ENCODE measurements at places on chromosomes 5 and 9.

DNA sequence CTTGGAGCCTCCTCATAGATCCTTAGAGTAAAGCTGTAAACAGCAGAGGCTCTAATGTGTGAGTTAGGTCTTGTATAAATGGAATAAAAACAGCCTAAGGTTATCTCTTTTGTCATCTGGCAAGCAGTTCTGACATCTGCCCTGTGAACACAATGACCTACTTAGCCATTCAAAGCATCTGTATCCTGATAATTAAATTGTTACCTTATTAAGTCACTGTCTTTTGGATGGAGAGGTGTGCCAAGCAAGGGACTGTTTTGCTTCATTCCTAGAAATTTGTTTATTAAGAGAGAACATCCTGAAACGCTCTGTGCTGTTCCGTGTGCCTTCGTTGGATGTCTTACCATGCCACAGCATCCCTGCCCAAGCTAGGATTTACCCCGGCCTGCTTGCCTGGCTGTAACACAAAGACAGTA lies 1.5 kb downstream of the LSM11 start:
- no peak for DNase-seq

DNA sequence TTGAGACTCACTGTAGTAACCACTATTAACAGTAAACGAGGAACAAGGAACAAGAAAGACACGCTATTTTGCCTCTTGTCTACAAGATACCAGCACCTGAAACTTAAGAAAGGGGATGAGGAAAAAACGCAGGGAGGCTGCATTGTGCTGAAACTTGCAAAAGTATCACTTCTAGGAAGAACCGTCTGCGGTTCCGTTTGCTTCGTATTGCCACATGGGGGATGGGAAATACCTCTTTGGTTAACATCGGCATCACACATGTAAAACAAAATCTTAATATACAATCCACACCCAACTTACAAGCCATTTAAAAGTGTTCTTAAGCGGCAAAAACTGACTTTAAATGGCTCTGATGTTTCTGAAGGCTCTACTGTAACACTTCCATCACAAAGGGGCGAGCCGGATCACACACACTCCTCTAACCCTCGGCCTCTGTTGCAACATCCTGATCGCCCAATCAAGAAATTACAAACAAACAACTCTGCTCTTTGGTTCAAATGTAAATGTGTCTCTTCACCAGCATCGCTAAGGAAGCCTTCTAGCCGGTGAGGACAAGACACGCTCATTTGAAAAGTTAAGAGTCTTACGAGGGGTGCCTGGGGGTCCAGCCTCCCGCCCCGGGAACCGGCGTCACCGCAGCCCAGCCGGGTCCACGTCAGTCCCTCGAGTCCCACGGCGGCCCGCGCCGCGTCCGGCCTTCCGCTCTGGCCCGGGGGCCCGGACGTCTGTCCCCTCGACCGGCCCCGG lies 621 bp downstream of the SEC16A start:
- DNase-seq = no peak

- no peak for DNase-seq
These were observed 93.3 kb downstream of the BARX1 start for GRCh38 chr9:93861736-93862358.

GRCh38 chr5:179606071-179606909 lies 17.2 kb downstream of the HNRNPH1 start:
- DNase-seq = no peak

DNA sequence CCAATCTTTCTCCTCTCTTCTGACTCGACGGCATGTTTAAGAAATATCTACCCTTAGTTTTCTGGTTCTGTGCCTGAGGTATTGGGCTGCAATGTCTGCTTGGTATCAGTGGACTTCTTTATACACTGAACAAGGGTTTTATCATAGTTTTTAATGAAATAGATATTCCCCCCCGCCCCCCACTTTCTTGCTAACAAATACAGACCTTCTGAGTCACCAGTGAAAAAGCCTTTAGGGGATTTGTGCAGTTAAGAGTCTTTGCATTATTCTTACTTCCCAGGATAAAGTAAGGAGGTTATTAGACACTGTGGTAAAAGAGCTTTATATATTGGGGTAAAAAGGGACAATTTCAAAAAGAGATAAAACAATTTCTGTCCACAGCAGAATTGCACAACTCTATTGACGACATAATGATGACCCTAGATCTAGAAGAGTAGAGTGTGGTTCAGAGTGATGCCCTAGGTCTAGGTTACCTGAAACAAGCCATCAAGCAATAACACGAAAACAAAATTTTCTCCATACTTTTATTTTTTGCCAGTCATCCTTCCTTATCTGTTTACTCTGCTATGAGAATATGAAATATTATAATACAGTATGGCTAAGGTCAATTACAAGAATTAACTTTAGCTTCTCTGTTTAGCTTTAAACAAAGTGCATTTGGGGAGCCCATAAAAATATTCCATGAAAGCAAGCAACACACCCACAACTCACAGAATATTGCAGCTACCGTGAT lies 110.7 kb downstream of the PLK2 start:
- no peak for DNase-seq

DNA sequence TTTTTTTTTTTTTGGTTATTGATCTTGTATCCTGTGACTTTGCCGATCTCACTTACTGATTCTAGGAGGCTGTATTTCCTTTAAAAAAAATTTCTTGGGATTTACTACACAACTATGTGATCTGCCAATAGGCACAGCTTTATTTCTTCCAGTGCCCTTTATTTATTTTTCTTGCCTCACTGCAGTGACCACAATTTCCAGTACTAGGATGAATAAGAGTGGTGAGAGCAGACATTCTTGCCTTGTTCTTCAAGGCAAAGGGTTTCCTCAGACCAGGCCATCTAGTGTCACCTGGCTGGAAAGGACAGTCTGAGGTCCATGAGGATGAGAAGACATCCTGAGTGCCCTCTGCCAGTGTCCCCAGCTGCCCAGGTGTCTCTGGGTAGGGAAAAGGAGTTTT lies 265.4 kb downstream of the SPOCK1 start:
- DNase-seq = no peak

GRCh38 chr9:17217272-17217671 lies 82.4 kb downstream of the CNTLN start:
- DNase-seq = no peak

DNA sequence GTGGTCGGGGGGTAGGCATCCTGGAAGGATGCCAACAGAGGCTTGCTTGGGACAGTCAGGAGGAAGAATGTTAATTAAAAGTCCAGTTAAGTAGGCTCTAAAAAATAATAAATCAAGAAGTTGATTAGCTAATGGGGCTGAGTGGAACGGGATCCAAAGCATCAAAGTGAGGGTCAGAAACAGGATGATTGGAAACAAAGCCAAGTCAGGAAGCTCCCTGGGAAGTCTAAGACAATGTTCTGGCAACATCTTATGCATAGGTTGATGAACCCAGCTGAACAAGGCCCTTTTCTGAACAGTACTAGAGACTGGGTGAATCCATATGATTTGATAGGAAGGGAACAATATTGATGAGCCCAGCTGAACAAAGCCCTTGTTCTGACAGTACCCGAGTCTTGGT lies 50.2 kb upstream of the STARD4 start:
- DNase-seq = no peak

GRCh38 chr9:81141961-81142360 lies 547.4 kb downstream of the TLE1 start:
- DNase-seq = no peak
